NCI-H69 (cell line): ENCODE measurements at places on chromosomes 5 and 9.

- no peak for DNase-seq
Observed at GRCh38 chr5:151264113-151264512, 11.1 kb downstream of the GM2A start.

DNA sequence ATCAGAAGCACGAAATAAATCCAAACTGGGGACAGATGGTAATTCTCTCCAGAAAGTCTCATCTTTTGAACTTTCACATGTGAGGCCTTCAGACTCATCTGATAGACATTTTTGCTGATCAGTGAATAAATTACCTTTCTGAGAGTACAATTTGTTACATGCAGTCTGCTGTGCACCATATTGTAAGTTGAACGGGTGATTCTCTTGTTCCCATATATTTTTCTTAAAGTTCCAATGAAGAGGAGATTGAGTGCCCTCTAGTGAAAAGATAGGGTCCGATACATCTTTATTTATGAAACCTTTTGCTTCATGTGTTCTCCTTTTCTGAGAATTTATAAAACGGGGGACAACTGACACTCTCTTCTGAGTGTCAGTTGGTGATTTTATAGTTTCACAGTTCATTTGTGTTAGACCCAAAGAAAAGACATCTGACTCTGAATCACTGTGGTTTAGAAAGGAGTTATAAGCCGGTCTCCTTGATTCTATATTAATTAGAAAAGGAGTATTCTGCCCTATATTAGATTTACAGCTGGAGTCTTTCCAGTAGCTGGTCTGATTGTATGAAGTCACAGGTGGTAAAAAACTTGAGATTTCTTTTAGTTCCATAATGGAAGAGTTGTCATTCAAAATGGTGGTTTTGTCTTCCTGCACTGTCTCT, 30.4 kb downstream of the GNG10 start:
- peak; percentile 57 for DNase-seq

GRCh38 chr9:94199776-94200175, 59.3 kb upstream of the ZNF169 start:
- DNase-seq: no peak

DNA sequence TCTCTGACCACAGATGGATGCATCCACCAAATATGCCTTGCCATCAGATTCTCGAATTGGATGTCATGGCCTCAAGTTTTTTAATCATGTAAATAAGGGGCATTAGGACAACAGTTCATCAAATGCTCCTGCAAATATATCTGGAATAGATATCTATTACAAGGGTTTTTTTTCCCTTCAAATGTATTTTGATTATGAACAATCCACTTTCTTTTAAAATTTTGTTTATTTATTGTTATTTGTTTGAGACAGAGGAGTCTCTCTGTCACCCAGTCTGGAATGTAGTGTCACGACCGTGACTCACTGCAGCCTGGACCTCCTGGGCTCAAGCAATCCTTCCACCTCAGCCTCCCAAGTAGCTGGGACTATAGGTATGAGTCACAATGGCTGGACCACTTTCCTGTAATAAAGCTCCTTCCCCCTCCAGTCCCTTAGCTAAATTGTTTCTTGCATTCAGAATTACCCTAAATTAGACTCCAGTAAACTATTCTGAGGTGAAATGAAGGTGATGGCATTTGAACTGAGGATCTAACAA, 1412.1 kb downstream of the EFNA5 start:
- no peak for DNase-seq

- DNase-seq: no peak
Observed at GRCh38 chr5:125607018-125607417, 816.2 kb upstream of the GRAMD2B start.

GRCh38 chr5:179307931-179308471, 37.3 kb downstream of the ADAMTS2 start:
- DNase-seq: no peak

DNA sequence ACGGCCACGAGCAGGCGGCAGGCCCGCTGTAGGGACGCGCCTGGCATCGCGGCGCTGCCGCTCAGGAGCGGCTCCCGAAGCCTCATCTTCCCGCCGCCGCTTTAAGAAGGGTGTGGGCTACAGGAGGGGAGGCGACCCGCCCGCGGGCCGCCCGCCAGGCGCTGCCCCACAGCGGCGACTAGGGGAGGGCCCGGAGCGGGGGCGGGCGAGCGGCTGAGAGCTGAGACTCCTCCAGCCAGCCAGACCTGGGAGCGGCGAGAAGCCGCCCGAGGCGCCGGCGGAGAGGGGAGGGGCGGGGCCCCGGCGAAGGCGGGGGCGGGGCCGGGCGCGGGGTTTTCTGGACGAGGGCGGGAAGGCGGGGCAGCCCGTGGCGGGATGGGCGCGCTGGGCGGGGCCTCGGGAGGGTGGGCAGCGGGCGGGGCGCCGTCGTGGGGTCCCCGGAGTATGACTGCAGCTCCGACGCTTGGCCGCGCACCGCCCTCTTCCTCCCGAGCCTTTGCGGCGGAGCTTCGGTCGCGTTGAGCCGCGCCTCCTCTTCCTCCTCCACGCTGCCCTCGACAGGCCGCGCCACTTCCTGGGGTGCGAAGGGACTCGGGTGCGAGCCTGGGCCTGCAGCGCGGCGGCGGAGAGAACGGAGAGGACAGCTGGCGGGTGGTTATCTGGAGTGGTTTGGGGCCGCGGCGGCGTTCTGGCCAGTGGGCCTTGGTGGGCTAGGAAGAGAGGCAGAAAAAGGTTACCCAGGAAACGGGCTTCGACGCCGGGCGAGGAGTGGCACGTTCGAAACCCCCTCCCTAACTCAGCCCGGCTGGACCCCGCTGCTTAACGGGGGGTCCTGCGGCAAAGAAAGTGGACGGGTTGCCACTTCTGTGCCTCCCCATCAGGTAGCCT, at the start of gene B4GALT1:
Gene B4GALT1 (minus strand): TSS at position 253 of the 888 bp plus-strand sequence. CDS start 167 bp downstream, at position 86.
- DNase-seq: peak; percentile 99

DNA sequence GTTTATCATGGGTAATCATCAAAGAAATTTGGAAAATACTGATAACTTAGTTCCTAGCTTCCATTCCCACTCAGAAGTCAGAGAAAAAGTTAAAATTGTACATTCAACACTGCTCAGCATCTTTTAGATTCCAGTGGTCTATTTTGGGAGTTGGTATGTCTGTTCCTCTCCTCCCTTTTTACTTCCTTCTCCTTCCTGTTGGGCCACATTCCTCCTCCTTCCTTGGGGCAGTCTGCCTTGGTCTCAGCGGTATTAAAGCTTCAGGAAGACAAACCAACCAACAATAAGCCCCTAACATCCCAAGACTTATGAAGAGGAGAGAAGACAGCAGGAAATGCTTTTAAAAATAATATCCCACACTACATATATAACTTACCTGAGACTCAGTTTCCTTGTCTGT, 49.9 kb upstream of the SSBP2 start:
- DNase-seq: no peak

DNA sequence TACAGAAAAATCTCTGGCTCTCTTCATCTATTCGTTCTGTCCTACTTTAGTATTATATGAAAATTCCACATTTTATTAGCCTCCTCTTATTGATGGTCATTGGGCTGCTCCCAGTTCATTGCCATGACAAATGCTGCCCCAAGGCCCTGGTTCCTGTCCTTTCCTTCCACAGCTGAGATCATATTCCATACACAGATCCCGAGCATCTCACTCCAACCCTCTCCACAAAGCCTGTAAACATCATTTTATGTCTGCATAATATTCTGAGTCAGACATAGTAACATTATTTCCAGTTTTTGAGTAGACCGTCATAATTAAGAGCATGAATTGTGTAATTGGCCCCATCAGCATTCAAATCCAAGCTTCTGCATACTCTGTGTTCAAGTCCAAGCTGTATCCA, 86.3 kb downstream of the MVB12B start:
- peak; percentile 23 for DNase-seq

DNA sequence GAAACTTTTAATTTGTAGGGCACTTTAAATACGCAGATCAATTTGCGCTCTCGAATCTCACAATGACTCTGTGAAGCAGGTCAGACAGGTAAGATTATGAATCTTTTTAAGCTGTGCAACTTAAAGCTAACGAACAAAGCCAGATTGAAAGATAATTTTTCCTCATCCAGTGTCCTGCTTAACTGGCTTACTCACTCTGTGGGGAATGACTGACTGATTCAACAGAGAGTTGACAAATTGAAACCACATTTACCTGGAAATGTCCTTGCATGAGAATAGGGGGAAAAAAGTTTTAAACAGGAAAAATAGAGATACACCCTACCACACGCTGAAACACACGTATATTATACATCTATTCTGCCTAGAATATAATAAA, 187.9 kb downstream of the MAN2A1 start:
- DNase-seq: no peak

- DNase-seq: no peak
Observed at GRCh38 chr9:121153642-121154041, 48.0 kb downstream of the RAB14 start.

DNA sequence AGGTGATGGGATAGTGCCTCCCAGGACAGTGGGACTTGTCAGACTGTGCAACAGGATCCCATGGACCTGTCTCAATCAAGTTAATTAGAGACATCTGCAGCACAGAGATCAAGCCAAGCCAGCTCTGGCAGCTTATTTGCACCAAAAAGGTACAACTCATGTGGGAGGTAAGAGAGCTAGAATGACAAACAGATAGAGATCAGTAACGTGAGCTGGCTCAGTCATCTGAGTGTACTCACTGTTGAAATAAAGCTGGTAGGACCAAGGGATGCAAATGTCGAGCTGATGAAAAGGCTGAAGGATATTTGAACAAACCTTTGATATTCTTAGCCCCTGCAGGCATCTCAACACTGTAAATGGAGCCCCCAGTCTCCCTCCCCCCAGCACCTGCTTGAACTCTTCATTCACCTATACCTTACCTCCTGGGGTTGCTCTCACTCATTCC, 198.1 kb downstream of the EFNA5 start:
- DNase-seq: peak; percentile 90

GRCh38 chr5:85868070-85868469, 749.7 kb upstream of the COX7C start:
- DNase-seq: no peak

DNA sequence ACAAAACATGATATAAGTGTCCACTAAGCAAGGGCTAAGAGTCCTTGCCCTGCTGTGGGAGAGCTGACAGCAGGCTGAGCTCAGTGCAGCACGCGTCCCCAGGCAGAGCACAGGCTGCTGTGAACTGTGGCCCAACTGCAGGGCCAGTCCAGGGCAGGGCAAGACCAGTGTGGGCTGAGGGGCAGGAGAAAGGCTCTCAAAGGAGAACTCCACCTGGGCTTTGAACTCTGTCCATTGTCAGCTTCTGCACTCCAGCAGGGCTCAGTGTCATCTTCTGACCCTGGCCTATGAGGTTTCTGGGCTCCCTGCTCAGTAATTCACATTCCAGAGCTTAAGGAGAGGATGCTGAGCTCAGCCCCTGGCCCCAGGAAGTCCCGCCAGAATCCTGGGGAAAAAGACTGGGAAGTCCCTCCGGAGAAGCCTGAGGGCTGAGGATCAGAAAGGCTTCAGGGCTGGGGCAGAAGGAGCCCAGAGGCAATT, 37.4 kb downstream of the LHFPL2 start:
- DNase-seq: no peak

- DNase-seq: no peak
Observed at GRCh38 chr9:137474271-137474670, 15.1 kb upstream of the NSMF start.

GRCh38 chr5:98568336-98568735, 205.1 kb upstream of the RGMB start:
- DNase-seq: no peak

GRCh38 chr9:13427587-13427986, 148.1 kb upstream of the MPDZ start:
- peak; percentile 82 for DNase-seq

GRCh38 chr5:21680641-21681040, 1172.5 kb downstream of the CDH12 start:
- no peak for DNase-seq

GRCh38 chr9:100759215-100759614, 181.3 kb downstream of the CAVIN4 start:
- no peak for DNase-seq

GRCh38 chr5:14400085-14400484, 181.5 kb upstream of the OTULINL start:
- DNase-seq: no peak

GRCh38 chr9:130301483-130302286, 36.1 kb downstream of the HMCN2 start:
- no peak for DNase-seq

DNA sequence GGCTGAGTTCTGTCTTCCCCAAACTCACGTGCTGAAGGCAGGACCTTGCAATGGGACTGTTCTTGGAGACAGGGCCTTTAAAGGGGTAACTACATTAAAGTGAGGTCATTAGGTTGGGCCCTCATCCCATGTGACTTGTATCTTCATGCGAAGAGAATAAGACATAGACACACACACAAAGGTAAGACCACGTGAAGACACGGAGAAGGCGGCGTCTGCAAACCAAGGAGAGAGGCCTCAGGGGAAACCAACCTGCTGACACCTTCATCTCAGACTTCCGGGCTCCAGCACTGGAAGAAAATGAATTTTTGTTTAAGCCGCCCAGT, 50.7 kb upstream of the KCNMB1 start:
- no peak for DNase-seq

GRCh38 chr5:67957374-67957773, 258.2 kb upstream of the PIK3R1 start:
- DNase-seq: no peak

DNA sequence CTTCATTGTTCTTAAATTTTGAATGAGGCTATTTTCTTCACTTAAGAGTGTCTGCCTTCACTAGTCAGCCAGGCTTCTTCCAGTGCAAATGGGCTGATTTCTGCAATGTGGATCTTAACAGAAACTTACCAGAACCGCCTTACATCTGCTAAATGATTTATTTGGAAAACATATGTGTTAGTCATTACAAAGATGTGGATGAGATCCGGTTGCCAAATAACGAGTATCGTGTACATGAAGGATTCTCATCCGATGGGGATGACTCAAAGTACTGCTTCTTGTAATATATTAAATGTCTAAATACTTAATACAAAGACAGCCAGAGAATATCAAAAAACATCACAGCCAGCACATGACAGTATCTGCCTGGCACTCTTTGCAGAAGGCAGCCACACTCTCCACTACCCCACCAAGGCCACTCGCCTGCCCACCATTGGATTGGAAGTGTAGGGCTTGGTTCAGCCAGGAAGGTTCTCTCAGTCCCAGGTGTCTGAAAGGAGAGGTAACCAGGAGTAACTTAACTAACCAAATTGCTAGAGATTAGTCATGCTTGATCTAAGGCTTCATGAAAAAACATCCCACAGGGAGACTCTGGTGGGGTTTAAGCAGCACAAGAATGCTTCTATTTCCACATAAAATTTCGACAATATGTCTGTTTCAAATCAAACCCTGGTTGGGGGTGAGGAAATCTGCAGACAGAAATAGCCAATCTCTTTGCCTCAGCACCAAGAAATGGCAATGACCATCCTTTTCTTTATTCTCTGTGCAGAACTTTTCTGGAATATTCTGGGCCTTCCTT, 174.8 kb downstream of the GADD45G start:
- no peak for DNase-seq

GRCh38 chr5:1508659-1509290, 15.0 kb downstream of the LPCAT1 start:
- no peak for DNase-seq
